ENCODE measurements at places on chromosomes 3 and 15.

DNA sequence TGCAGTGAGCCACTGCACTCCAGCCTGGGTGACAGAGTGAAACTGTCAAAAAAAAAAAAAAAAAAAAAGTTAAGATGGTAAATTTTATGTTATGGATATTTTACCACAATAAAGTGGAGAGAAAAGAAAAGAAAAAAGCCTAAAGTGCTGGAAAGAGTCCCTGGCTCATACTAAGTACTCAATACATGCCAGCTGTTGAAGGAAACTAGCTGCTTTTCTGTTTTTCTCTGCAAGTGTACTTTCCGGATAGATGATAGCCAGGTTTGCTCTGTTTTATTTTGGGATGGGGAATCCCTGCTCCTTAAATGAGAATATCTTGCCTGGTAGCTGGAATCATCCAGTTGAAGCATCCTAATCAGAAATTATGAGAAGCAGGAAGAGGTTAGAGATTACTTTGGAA, 10.9 kb downstream of the EID1 start:
- no peak for DNase-seq

DNA sequence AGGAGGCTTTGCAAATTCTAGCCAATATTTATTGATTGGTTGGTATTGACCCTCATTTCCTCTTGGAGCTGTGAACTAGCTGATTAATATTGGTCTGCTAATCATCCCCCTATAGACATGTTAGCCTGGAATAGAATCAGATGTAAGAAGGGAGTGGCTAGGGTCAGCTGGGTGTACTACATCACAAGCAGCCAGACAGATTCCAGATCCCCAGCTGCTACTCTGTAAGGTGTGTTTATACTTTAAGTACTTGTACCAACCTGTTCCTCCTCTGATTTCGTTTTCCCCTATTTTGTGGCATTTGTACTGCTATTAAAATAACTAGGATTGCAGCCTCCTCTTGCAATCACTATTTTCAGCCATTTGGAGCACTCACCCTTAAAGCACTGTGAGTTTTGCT, 49.9 kb downstream of the PARP15 start:
- DNase-seq, result no peak

GRCh38 chr3:49530231-49530630, 24.0 kb upstream of the BSN start:
- no peak for DNase-seq

GRCh38 chr3:131602011-131602779, 99.4 kb upstream of the MRPL3 start:
- DNase-seq, result no peak

- DNase-seq, result no peak
Observed at GRCh38 chr15:81037952-81038743, 37.4 kb downstream of the TLNRD1 start.

- no peak for DNase-seq
Observed at GRCh38 chr3:166279636-166280035, 442.4 kb upstream of the BCHE start.

GRCh38 chr3:58334013-58334321, 1.3 kb downstream of the PXK start:
- no peak for DNase-seq

DNA sequence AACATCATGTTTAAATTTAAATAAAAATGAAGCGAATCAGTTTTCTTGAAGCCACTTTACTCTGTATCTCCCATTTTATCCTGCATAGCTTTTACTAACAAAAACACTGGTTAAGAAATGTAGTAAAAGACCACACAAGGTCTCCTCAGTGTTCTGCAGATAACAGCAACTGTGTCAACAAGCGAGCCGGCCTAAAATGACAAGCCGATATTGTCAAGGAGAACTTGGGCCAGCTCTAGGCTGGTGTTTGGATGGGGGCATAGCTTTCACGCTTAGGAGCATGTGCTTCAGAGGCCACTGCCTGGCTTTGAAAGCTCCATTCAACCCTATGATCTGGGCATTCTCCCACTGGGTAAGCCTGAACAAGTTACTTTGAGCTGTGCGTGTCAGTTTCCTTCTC, 38.1 kb downstream of the MFSD1 start:
- DNase-seq, result no peak

GRCh38 chr3:10551821-10552630, 46.6 kb upstream of the ATP2B2 start:
- DNase-seq, result peak; percentile 16

DNA sequence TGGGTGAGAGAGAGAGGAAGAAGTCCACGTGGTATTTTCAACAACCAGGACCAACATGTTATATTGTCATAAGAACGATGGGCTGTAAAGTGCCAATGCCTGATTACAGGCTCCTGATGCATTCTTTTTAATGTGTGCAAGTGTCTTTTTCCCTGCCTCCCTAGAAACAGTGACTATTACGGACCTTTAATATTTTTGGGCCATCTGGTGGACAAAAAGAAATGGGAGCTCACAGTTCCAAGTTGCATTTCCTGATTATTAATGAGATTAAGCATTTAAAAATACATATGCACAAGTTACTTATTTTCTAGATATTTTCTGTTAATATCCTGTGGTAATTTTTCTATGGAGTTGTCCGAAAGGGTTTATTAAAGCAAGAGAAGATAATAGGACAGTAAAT, 530.2 kb downstream of the NR2F2 start:
- no peak for DNase-seq

DNA sequence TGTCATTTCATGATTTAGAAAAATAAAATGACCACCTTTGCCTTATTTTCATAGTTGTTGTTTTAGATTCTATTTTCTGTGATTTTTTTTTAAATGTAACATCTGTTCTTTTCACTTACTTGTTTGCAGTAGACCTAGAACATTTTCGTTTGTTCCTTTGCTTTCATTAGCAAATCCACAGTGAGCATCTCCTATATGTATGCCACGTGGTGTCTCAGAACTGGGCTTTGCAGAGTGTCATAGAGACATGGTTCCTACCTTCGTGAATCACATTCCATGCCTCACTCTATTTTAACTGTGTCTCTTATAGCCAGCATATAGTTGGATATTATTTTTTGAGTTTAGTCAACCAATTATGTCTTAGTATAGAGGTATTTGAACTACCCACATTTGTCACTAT, 118.2 kb downstream of the KLF13 start:
- peak; percentile 72 for DNase-seq

DNA sequence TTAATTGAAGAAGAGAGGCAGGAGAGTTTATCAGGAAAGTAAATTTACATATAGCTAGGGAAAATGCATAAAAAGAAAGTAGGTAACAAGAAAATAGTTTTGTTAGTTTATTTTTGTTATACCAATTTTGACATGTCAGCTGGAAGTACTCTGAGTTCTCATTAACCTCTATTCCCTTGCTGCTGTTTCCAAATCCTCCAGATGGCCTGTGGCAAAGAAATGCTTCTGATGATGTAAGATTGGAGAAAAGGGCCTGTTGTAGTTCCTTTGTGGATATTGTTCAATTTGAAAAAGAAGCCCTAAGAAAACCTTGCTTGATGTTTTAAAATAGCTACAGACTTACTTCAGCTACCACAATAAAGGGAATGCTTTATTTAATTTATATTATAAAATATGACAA, 192.9 kb upstream of the SLITRK3 start:
- DNase-seq, result no peak
